ENCODE measurements at places on chromosomes 6 and 20.

DNA sequence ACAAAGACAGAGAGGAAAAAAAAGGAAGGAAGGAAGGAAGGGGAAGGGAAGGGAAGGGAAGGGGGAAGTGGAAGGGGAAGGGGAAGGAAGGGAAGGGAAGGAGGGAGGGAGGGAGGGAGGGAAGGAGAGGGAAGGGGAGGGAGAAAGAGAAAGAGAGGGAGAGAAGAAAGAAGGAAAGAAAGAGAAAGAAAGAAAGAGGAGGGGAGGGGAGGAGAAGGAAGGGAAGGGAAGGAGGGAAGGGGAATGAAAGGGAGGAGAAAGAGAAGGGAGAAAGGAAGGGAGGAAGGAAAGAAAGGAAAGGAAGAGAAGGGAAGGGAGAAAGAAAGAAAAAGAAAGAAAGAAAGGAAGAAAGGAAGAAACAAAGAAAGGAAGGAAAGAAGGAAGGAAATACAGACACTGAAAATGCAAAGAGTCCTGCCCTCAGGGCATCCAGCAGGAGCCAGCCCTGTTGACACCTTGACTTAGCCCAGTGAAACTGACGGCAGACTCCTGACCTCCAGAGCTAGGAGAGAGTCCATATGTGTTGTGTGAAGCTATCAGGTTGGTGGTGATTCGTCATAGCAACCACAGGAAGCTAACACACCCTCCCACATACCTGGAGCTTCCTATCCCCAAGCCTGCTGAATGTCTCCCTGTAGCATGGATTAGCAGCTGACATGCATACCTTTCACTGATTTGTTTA, 58.7 kb upstream of the SULF2 start:
- peak; percentile 85 for DNase-seq

GRCh38 chr6:32252331-32253009, 28.6 kb upstream of the NOTCH4 start:
- no peak for DNase-seq

DNA sequence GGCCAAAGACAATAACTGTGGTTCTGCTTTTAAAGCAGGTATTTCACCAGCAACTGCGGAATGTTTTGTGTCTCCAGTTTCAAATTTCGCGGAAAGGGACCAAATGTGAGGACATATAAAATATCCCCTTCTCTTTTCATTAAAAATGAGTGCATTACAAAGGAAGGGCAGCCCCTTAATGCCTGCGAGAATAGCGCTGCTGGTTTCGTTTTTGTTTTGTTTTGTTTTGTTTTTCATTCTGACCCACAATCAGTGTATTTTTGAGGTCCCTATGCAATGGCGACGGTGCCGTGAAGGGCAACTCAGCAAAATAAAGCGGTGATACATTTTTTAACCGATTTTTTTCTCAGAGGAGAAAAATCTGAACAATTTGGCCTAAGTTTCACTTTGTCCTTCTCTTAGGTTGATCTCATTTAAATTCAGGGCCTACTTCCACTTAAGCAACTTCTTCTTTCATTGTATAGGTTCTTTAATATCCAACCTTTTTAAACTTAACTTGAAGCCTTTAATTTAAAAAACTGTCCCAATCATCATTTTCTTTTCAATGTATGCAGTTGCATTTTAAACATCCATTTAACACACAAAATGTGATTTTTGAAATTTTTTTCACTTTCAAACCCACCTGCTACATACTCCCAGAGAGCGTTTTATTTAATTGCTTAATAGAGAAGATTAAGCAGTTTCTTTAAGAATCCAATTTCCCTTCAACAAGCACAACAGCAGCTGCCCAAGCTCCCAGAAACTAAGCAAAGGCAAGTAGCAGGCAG, 2.9 kb upstream of the HIVEP2 start:
- no peak for DNase-seq

GRCh38 chr6:6723921-6724538, 135.5 kb downstream of the LY86 start:
- peak; percentile 45 for DNase-seq

DNA sequence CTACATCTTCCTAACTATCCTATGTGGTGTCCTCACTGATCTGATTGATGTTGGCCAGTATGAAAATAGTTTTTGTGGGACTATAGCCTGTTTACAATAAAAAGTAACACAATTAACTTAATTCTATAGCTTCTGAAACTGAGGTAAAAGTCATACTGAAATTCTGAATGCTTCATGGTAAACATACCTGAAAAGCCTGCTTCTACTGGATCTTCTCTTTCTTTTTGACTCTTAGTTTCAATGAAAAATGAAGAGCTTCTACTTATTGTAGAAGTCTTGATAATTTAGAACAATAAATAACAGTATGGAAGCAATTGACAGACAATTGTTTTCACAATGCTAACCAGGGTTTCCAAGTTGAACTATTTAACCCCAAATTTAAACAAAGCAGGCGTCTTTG, 383.9 kb upstream of the MMS22L start:
- DNase-seq, result no peak

GRCh38 chr6:133358574-133359150, 117.5 kb downstream of the EYA4 start:
- DNase-seq, result no peak

- DNase-seq, result peak; percentile 71
Observed at GRCh38 chr20:19692685-19693119, 65.4 kb upstream of the RIN2 start.

GRCh38 chr20:38892091-38892981, 33.9 kb upstream of the FAM83D start:
- DNase-seq, result no peak

DNA sequence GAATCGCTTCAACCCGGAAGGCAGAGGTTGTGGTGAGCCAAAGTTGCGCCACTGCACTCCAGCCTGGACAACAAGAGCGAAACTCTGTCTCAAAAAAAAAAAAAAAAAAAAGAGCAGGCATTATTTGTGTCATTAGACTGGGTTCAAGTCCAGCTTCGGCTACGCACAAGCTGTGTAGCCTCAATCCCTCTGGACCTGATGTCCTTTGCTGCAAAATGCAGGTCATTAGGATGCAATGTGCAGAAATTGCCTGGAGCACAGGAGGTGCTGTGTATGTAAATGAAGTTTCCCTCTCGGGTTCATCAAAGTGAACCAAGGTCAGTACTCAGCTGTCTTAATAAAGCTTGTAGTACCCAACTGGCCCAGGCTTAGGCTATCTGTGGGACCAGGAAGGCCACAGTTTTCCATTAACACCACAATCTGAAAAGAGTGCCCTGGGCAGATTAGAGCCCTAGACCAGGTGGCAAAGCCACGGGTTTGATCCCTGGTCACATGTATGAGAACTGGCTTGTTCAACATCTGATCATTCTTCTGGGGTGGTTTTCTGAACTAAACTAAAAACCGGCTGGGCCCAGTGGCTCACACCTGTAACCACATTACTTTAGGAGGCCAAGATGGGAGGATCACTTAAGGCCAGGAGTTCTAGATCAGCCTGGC, 155.3 kb downstream of the ZMYND8 start:
- DNase-seq, result no peak

DNA sequence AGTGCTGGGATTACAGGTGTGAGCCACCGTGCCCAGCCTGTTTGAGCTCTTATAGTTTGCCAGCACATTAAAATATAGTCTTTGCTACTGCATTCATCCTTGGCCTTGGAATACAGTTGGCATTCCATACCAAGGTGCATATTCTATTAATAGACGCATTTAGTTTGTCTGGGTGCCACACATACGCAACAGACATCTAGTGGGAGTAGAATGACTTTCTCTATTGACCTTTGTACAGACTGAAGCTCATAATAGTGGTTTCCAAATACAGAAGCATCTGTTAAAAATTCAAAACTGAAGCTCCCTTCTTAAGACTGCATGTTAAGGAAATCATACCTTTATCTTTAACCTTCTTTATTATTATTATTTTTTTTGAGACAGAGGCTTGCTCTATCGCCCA, 46.7 kb upstream of the FNDC1 start:
- DNase-seq, result no peak

DNA sequence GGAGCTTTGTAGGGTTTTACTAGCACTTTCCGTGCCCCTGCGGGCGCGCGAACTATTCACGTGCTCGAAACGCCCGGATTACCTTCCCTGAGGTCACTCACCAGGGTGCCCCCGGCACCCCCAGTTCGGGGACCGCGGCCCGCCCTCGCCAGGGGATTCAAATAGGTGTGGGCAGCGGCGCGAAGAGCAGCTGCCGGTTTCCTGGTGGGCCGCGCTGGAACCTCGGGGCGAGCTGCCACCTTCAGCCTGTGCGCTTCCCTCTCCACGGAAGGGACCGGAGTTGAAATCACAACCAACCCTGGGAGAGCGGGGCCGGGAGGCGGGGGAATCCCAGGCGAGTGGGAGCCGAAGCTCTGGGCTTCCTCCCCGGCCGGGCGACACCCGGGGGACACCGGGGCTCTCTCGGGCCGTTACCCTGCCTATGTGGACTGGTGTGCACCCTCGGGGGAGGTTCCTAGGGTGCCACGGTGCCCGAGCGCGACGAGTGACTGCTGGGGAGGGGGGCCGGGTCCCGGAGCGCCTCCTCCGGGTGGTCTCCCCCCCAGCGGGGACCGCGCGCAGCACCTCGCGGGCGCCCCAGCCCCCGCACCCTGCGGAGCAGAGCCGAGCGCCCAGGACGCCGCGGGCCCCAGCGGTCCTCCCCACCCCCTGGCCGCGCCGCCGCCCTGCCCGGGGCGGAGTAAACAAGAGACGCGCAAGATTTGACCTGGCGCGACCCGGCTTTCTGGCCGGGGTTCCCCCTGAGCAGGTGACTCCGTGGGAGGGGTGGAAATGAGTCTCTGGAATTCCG, 2.1 kb upstream of the HIVEP2 start:
- DNase-seq, result peak; percentile 65

GRCh38 chr6:3575166-3575565, 118.3 kb upstream of the SLC22A23 start:
- DNase-seq, result no peak

- DNase-seq, result no peak
Observed at GRCh38 chr6:6293317-6293716, 27.1 kb downstream of the F13A1 start.

- DNase-seq, result no peak
Observed at GRCh38 chr6:3596766-3597165, 139.9 kb upstream of the SLC22A23 start.

DNA sequence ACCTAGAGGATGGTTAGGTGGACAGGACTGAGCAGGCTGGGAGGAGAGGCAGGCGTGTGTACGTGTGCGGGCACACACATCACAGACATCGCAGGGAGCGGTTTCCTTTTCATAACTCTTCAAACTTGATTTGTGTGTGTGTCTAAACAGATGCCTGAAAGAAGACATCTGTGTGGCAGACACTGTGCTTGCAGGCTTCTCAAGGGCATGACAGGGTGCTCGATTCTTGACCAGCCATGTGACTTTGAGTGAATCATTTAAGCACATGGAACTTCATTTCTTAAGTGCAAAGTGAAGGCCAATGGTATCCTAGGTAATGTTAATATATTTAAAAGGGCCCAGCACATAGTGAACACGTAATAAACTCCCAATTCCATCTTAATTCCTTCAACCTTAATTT, 186.5 kb downstream of the SCP2D1 start:
- no peak for DNase-seq

GRCh38 chr20:34369265-34369664, 6.2 kb downstream of the ITCH start:
- no peak for DNase-seq

DNA sequence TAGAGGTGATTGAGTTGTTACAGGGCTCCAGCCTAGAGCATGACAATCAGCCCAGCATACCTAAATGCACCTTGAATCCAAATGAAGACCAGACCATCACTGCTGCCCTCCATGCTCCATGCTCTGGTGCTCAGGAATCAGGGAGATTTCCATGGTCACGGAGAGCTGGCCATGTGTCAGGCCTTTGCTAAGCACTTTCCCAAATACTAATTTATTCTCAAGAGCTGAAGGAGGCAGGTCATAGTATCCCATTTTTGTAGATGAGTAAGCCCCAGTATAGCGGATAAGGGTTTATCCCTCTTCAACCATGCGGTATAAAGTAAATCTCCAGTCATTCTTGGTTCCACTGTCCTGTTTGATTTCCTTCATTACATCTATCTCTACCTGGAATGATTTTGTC, 240.8 kb downstream of the TFAP2A start:
- DNase-seq, result no peak

DNA sequence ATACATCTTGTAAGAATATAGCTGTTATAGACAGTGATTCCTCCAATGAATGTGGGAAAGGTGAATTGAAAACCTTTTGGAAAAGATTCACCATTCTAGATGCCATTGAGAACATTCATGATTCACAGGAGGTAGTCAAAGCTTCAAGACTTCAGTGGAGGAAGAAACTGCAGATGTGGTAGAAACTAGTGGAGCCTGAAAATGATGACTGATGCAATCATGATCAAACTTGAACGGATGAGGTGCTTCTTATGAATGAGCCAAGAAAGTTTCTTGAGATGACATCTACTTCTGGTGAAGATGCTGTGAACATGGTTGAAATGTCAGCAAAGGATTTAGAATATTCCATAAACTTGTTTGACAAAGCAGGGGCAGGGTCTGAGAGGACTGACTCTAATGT, 66.7 kb upstream of the C6orf118 start:
- no peak for DNase-seq

- DNase-seq, result no peak
Observed at GRCh38 chr6:44009425-44010321, 117.6 kb downstream of the MRPL14 start.

- DNase-seq, result no peak
Observed at GRCh38 chr20:21714297-21715192, 9.1 kb downstream of the PAX1 start.
